ENCODE measurements at places on chromosomes 13 and 19.

GRCh38 chr19:16861011-16861410 lies 27.8 kb upstream of the F2RL3 start:
- DNase-seq, result no peak

DNA sequence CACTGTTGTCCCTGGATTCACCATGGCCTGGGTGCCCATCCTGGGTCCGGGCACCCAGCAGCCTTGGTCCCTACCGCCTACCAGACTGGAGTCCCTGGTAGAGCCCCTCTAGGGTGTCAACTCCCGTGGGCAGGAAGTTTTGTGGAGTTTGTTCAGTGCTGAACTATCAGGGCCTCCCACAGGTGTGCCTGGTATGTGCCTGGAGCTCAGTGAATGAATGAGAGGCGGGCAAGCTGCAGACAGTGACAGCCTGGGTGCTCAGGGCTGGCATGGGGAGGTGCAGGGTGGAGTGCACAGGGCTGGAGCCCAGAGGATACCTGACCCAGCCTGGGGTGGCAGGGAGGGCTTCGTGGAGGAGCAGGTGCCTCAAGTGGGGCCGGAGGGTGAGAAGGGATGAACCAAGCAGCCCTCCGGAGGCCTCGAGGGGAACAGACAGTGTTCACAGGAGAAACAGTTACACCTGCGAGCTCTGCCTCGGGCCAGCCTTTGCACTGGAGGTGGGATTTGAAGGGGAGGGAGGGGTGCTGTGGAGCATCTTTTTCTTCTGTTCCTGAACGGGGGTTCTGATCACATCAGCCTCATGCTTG lies 29.6 kb downstream of the PAK4 start:
- no peak for DNase-seq

DNA sequence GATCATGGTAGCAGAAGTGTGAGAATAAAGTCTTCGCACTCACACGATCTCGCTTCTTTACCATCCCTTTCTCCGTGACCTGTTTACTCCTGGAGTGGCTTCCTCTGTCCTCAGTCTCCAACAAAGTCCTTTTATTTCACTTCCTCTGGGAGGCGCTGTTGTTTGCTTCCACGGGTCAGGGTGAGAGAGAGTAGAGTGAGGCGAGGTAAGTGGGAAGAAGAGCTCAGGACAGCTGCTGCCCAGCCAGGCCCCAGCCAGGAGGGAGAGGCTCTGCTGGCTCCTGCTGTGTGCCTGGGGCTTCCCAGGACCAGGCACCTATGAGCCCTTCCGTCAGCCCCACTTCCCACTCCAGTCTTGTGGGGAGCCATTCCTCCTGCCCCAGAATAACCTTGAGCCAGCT lies 242.1 kb downstream of the FGF9 start:
- DNase-seq, result no peak

- peak; percentile 40 for DNase-seq
Observed at GRCh38 chr19:48290771-48291488, 21.0 kb downstream of the ZNF114 start.

DNA sequence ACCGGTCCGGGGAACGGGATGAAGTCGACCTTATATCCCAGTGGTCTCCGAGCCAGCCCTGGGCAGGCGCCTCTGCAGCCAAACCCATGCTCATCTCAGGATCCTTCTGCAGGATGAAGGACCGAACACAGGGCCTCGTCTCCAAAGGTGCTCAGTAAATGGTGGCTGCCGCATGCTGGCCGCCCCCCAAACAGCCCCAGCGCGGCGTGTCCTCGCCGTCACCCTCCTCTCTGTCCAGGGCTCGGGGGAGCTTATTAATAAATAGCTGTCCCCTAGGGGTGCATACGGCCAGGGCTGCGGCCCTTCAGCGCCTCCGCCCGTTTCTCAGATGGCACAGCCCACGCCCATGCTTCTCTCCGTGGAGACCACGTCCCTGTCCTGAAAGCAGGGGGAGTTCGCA lies 32.6 kb upstream of the SPACA7 start:
- no peak for DNase-seq

DNA sequence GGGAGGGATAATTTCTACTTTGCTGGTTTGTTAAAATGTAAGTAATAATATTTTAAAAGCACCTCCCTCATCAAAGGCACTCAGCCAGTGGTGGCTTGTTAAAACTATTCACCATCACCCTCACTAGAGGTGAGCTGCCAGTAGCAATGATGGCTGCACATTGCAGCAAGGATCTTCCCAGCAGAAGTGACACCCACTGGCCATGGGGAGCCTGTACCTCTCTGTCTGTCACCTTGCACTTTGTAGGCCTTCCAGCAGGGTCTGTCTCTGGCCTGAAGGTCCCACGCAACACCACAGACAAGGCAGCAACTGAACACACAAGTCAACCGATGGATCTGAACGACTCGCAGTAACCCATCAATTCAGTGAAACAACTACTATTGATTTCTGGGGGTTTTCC lies 47.3 kb upstream of the C13orf42 start:
- DNase-seq, result no peak

Data from GM18507 (cell line).